ENCODE measurements at places on chromosomes 4 and X.

DNA sequence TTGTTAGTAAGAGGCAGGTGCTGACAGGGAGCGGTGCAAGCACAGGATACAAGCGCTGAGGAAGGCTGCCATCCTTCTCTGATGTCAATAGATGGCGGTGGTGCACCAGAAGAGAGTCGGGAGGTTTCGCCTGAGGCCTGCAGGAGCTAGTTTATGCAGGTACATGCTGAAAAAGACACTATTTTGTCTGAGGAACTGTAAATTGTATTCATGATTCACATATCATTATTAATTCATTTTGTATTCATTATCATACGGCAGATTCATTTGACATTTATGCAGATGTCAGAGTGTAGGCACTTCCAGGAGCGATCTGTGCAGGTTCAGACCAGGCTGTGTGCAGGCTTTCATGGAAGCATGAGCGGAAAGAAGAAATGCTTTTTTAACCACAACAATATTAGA lies 824.0 kb downstream of the STIM2 start:
- peak; percentile 45 for DNase-seq

- no peak for DNase-seq
Measured at GRCh38 chr4:13559413-13559812, 15.1 kb upstream of the NKX3-2 start.

GRCh38 chr4:2702361-2702760 lies 53.8 kb downstream of the TNIP2 start:
- DNase-seq, result no peak

- DNase-seq, result no peak
Measured at GRCh38 chr4:183139058-183139750, 40.1 kb downstream of the WWC2 start.

DNA sequence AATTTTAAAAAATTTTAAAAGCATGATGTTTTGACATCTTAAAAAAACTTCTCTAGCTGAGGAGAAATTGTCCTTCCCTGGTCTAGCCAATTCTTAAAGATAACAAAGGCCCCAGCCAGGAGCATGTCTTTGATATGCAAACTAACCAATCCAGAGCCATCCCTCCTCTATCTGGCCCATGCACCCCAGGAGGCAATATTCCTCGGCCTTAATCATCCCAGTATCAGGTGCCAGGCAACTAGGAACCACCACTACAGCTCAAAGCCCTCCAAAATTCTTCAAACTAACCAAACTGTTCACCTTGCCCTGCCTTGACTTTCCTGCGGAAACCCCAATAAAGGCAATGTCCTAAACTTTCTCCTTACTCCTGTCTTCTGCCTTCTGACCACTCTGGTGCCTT lies 97.8 kb upstream of the USP9X start:
- no peak for DNase-seq

- DNase-seq, result no peak
Measured at GRCh38 chrX:44462850-44463249, 79.8 kb downstream of the FUNDC1 start.

Data from right kidney (tissue), 9 donors.